Activated CD4-positive, alpha-beta memory T cell treated with anti-CD3 and anti-CD28 coated beads, Interleukin-2, amount 10 ng/mL, durations not matched to agents 7 days and 5 days (primary cell): ENCODE measurements at places on chromosomes 5 and 9. TPM values are rescaled to one million over a fixed set of nuclear protein-coding genes. Genes with fewer than 3 reads are reported as not detected.

- no peak for DNase-seq
- H3K27me3 ChIP-seq = no peaks in the 10 kb centered on the region
- no peak overlapping the region for H3K4me3 ChIP-seq
- H3K4me1 ChIP-seq = no peaks in the 10 kb centered on the region
Measured at GRCh38 chr9:134824583-134824982, 56.0 kb upstream of the FCN2 start.

- no peaks in the 10 kb centered on the region for H3K4me1 ChIP-seq
- H3K36me3 ChIP-seq = no peaks in the 10 kb centered on the region
- no peak overlapping the region for H3K4me3 ChIP-seq
Measured at GRCh38 chr5:143931476-143931875, 119.5 kb downstream of the HMHB1 start.

DNA sequence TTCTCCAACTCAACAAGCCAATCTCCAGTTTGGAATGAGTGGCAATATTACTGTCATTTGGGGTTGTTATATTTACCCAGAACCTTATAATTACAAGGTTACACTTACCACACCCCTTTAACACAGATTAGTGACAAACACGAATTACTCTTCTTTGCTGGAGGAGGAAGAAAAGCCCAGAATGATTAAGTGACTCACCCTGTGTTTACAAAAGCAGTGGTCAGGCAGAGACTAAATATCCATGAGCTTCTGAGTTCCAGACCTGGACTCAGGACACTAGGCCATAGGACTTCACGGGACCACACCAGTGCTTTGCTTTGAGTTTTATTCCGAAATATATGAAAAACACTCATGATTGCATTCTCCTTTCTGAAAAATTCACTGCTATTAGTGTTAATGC is 370.8 kb downstream of the TLE1 start:
- no peak overlapping the region for H3K4me3 ChIP-seq
- H3K36me3 ChIP-seq = no peaks in the 10 kb centered on the region
- no peak overlapping the region for H3K27ac ChIP-seq
- DNase-seq = no peak
- H3K27me3 ChIP-seq = no peaks in the 10 kb centered on the region
- H3K4me1 ChIP-seq = no peaks in the 10 kb centered on the region

- H3K4me3 ChIP-seq = no peak overlapping the region
- no peak overlapping the region for H3K27ac ChIP-seq
- H3K27me3 ChIP-seq = no peaks in the 10 kb centered on the region
- no peak for DNase-seq
- peaks cover 10% of the 10 kb centered on the region for H3K4me1 ChIP-seq
- H3K36me3 ChIP-seq = peaks cover 50% of the 10 kb centered on the region
Measured at GRCh38 chr9:4803670-4804530, 11.2 kb downstream of the RCL1 start.

- no peak overlapping the region for H3K27ac ChIP-seq
- H3K36me3 ChIP-seq = peaks cover 7% of the 10 kb centered on the region
- peaks cover 11% of the 10 kb centered on the region for H3K4me1 ChIP-seq
- no peaks in the 10 kb centered on the region for H3K27me3 ChIP-seq
- no peak overlapping the region for H3K4me3 ChIP-seq
Measured at GRCh38 chr9:95139126-95139525, 178.4 kb downstream of the FANCC start.

DNA sequence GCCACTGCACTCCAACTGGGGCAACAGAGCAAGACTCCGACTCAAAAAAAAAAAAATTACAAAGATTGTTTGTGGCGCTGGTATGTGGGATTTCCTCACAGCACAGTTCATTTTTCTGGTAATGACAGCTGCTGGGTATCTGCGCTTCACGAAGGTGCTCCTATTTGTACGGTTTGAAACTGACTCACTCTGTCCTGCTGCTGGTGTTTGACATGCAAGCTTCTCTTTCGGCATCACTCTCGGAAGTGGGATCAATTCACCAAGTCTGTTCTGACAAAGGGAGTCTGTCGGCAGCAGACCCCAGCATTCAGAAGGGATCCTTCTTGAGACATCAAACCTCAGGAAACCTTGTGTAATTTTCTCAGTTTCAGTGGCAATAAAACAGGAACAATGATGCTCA is 26.3 kb downstream of the MAML1 start:
- no peak for DNase-seq
- peaks cover 62% of the 10 kb centered on the region for H3K4me1 ChIP-seq
- no peak overlapping the region for H3K4me3 ChIP-seq

- no peak overlapping the region for H3K4me3 ChIP-seq
- no peaks in the 10 kb centered on the region for H3K4me1 ChIP-seq
- no peak overlapping the region for H3K27ac ChIP-seq
Measured at GRCh38 chr5:67255881-67256280, 59.3 kb upstream of the CD180 start.

DNA sequence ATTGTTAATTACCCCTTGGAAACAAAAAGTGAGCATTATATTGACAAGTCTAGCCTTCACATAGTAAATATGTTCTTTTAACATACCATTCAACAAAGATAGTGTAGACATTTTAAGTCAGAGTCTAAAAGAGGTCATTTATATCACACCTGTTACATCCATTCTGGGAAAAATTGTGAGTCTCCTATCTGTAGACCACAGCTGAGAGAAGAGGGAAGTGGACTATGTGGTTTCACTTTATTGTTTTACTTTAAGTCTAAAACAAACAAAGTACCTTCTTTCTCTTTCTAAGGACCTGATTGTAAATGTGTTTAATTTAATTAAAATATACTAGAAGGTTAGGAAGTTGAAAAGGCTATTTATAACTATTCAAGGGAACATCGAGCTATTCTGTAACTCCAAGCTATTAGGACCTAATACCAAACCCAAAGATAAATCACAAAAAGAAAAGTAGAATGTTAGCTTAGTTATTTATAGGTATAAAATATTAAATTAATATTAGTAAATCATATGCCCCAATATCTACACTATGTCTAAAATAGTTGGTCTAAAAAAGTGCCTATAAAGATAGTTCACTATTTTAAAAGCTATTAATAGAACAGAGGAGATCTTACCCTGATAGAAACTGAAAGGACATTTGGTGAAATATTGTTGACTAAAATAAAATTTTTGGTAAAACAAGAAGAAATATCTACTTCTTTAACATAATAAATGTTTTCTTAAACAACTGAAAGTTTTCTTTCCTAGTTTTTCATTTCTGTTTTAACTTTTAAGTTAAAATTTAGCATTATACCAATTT is 134.9 kb downstream of the TMEM167A start:
- no peak overlapping the region for H3K27ac ChIP-seq
- H3K4me1 ChIP-seq = no peaks in the 10 kb centered on the region
- no peaks in the 10 kb centered on the region for H3K27me3 ChIP-seq
- no peak for DNase-seq

DNA sequence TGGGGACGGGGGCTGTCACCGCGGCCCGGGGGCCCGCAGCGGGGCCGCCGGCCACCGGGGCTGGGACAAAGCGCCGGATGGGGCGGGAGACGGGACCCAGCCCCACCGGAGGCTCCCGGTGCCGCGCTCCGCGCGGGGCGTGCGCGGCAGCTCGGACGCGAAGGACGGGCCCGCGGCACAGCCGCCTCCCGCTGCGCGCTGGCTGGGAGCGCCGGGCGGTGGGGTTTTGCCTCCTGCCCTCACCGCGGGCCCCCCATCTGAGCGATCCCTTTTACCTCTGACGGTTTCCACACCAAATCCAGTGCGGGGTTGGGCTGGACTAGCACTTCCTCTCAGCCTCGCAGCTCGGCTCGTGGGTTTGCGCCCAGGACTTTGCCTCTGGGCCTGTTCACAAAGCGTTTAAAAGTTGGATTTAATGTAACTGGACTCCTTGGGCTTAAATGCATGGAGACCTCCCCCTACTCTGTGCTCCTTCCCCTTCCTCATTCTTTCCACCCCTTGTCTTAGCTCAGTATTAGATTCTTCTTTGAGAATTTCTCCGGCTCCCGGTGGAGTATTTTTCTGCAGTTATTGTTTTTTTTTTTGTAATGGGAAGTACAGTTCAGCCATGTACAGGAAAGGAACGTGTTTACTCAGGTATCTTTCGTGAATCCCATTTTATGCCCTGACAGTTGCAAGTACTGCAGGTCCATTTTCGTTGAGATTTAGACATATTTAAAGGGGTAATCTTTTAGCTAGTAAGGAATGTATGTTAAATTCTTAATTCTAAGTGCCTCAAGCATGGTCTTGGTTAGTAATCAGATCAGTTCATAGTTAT is 691 bp downstream of the FCHO2 start:
- DNase-seq = peak; percentile 31
- peaks cover 4% of the 10 kb centered on the region for H3K36me3 ChIP-seq
- H3K27ac ChIP-seq = peak overlapping the region; percentile 11
- peaks cover 37% of the 10 kb centered on the region for H3K27me3 ChIP-seq
- peak overlapping the region; percentile 75 for H3K4me3 ChIP-seq

DNA sequence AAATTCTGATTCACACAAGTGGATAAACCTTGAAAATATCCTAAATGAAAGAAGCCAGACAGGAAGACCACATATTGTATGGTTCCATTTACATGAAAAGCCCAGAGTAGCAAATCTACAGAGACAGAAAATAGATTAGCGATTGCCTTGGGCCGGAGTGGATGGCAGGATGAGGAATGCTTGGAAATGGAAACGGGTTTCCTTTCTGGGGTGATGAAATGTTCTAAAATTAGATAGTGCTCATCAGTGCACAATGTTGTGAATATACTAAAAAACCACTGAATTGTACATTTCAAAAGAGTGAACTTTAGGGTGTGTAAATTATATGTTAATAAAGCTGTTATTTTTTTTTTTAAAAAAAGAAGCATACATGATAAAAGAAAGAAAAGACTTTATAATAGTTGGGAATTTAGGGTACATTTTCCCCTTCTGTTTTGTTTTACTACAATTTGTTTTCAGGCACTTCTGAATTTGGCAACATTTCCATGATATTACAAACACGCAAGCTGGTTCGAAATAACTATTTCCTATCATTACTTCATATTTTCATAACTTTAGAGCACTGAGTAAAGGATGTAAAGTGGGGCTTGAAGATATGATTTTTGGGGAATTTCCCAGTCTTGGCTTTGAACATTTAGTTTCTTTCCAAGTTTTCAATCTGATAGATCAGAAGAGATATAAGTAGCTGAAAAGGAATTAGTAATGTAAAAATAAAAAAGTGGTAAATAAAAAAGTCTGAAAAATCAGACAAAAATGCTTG is 23.9 kb downstream of the SLC35A4 start:
- no peak overlapping the region for H3K27ac ChIP-seq
- no peaks in the 10 kb centered on the region for H3K36me3 ChIP-seq
- H3K4me1 ChIP-seq = no peaks in the 10 kb centered on the region
- no peak for DNase-seq

- H3K27ac ChIP-seq = no peak overlapping the region
- H3K4me3 ChIP-seq = no peak overlapping the region
- no peak for DNase-seq
- no peaks in the 10 kb centered on the region for H3K27me3 ChIP-seq
- no peaks in the 10 kb centered on the region for H3K4me1 ChIP-seq
Measured at GRCh38 chr5:50822761-50823160, 156.3 kb downstream of the PARP8 start.

- peaks cover 26% of the 10 kb centered on the region for H3K36me3 ChIP-seq
- H3K4me1 ChIP-seq = peaks cover 76% of the 10 kb centered on the region
- peak overlapping the region; percentile 99 for H3K27ac ChIP-seq
- peak; percentile 97 for DNase-seq
Measured at GRCh38 chr9:136539427-136540421, 6.1 kb downstream of the NOTCH1 start.

GRCh38 chr9:73597771-73598170 is 446.1 kb downstream of the ANXA1 start:
- H3K27me3 ChIP-seq = no peaks in the 10 kb centered on the region
- H3K4me1 ChIP-seq = no peaks in the 10 kb centered on the region
- no peak overlapping the region for H3K4me3 ChIP-seq
- H3K27ac ChIP-seq = no peak overlapping the region
- H3K36me3 ChIP-seq = no peaks in the 10 kb centered on the region

DNA sequence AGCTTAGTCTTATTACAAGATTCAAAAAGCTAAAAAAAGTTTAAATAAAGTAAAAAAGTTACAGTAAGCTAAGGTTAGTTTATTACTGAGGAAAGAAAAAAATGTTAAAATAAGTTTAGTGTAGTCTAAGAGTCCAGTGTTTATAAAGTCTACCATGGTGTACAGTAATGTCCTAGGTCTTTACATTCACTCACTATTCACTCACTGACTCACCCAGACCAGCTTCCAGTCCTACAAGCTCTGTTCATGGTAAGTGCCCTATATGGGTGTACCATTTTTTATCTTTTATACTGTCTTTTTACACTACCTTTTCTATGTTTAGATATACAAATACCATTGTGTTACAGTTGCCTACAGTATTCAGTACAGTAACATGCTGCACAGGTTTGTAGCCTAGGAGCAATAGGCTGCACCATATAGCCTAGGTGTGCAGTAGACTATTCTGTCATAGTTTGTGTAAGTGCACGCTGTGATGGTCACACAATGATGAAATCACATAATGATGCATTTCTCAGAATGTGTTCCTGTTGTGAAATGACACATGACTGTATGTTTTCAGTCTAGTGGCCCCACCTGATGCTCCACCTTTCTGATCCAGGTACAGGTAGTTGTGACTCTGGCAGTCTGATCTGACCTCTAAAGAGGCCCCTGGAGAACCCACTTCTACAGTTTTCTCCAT is 45.7 kb downstream of the SNX18 start:
- DNase-seq = no peak
- no peaks in the 10 kb centered on the region for H3K27me3 ChIP-seq
- peaks cover 5% of the 10 kb centered on the region for H3K36me3 ChIP-seq
- H3K4me1 ChIP-seq = no peaks in the 10 kb centered on the region

GRCh38 chr5:144857454-144857853 is 686.8 kb downstream of the KCTD16 start:
- no peaks in the 10 kb centered on the region for H3K27me3 ChIP-seq
- no peaks in the 10 kb centered on the region for H3K4me1 ChIP-seq
- no peak overlapping the region for H3K4me3 ChIP-seq
- no peaks in the 10 kb centered on the region for H3K36me3 ChIP-seq

DNA sequence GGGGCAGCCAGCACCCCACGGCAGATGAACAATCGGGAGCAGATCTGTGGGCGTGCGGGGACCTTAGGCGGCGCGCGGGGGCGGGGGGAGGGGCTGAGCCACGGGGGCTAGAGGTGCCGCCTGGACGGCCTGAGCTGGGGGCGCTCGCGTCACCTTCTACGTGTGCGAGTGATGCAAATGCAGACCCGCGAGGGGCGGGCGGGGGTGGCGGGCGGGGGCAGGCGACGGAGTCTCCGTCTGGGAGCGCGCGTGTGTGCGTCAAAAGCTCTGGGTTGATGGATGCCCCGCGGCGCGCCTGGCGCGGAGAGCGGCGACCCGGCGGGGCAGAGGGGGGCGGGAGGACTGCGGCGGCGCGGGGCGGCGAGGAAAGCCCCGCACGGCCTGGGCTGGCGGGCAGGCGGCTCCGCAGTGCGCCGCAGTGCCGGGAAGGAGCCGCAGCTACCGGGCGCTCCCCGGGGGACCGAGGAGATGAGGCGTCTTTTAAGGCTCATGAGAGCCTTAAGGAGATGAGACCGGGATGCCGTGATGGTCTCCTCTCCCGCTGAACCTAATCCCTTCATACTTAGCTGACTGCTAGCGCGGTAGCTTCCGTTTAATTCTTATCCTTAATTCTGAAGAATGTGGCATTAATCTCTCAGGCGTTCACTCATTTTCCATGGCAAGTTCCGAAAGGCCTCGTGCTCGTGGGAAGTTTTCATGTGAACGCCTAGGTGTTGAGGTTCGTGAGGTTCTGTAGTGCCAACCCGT is 1.5 kb downstream of the SV2C start:
- peaks cover 31% of the 10 kb centered on the region for H3K4me1 ChIP-seq
- peaks cover 77% of the 10 kb centered on the region for H3K27me3 ChIP-seq
- no peak for DNase-seq
- peaks cover 2% of the 10 kb centered on the region for H3K36me3 ChIP-seq
- H3K4me3 ChIP-seq = peak overlapping the region; percentile 74
- no peak overlapping the region for H3K27ac ChIP-seq

The GABRA6 gene
- total RNA-seq = not detected

The DDX4 gene
- 0.50 TPM for total RNA-seq

The FAM153A gene
- total RNA-seq = 33.7 TPM

The SV2C gene
- total RNA-seq = 0.28 TPM

The FAM163B gene
- total RNA-seq = not detected

The CYLC2 gene
- not detected for total RNA-seq

The F2RL2 gene
- total RNA-seq = not detected

The BHMT2 gene
- total RNA-seq = not detected
